ENCODE measurements at places on chromosomes 11 and 22.

DNA sequence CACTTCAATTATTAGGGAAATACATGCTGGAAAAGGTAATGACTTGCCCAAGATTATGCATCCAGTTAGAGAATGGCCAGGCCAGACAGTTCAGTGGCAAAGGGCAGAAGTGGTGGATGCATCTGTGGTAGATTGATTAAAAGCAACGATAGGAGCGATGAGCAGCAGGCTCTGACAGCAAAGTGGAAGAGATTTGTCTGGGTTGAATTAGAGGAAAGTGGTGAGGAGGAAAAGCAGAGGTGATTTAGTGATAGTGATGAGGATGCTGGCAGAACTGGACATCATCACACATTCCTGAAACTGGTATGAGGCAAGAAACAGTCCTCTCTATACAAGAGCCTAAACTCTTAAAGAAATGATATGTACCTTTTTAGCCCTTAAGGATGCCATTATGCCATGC, 12.5 kb downstream of the HSD17B12 start:
- no peak for DNase-seq

GRCh38 chr11:75993126-75993525, 178.1 kb downstream of the UVRAG start:
- no peak for DNase-seq

- DNase-seq, result no peak
These were observed 696 bp downstream of the KRTAP5-5 start for GRCh38 chr11:1630271-1630670.

- peak; percentile 70 for DNase-seq
These were observed 28.5 kb downstream of the GLB1L2 start for GRCh38 chr11:134360050-134360835.

DNA sequence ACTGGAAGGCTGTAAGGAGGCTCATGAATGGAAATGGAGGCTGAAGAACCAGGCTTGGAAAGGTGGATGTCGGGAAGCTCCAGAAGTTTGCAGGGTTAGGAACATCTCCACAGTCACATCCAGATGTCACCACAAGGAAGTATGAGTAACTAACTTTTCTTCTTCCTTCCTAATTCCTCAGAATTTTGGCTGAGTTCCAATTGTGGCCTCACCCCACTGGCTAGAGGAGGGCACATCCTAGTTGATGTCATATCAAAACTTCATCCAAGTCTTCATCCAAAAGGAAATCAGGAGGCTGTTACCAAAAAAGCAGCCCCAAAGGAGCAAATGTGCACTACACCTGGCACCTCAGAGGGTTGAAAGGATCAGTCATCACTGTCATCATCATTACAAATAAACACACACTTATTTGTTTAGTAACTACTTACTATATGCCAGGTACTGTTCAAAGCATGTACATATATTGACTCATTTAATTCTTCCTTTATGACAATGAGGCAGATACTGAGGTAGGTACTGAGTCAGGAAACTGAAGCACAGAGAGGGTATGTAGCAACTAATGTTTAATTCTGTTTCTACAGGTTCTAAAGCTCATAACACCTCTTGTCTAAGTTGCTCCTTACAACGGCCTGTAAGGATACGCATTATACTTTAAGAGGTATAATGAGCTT, 7.3 kb upstream of the PTPN5 start:
- no peak for DNase-seq

GRCh38 chr11:122264121-122264520, 148.1 kb upstream of the BLID start:
- no peak for DNase-seq

DNA sequence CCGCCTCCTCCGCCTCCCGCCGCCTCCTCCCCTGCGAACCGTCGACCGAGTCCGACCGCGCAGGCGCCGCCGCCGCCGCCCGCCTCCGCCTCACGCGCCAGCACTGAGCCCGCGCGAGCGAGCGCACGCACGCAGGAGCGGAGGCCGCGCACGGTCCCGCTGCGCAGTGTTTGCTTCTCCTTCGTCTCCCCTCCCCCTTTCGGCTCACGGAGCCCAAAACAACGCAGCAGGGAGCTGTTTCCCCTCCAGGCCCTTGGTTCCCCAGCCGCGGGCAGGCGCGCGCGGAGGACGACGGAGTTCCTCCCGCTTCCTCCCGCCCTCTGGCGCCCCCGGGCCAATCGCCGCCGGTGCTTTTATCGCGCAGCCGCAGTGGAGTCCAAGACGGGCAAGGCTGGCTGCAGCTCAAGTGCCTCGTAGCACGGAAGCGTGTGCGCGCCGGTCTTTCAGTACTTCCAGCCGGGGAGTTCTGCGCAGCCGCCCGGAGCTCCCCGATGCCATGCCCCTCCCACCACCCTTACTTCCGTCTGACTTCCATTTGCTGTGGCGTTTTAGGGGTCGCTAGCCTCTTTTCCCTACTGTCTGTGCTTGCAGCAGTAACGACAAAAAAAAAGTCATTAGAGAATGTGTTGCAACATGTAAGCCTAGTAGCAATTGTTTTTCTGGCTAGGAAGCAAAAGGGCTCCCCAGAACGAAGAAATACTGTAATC, at the start of gene HNRNPUL2:
TSS of gene HNRNPUL2 (minus strand) at position 293 of the 707 bp plus-strand sequence. CDS start 301 bp downstream, outside the sequence.
- DNase-seq, result peak; percentile 98

DNA sequence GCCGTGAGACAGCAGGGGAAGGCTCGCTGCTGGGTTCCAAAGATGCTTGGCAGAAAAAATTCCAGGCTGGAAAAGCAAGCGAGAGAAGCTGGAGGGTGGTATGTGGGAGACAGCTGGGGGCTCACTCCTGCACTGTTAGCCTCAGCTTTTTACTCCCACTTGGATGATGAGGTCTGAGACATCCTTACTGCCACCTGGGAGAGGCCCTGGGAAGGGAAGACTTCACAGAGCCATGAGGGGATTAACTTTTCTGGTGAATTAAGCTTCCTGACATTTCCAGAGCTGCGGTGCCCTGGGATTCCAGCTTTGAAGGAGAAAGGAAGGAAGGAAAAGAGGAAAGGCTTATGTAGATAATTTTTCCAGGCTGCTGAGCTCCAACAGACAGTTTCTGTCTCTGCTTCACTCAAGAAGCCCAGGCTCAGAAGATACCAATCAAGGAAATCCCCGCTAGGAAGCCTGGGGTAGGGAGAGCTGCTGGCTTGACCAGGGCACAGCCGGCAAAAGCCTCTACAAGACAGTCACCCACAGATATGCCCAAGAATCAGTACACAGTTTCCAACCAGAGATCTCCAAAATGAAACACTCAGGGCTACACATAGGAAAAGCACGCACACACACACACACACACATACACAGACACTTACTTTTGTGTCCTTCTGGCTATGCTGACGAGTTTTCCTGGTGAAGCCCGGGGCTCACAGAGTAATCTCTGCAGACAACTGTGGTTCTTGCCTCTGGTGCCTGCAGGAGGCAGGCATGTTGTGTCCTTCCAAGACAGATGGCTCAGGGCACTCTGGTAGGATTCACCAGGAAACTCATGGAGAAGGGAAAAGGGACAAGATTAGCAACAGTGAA, 907 bp downstream of the MCHR1 start:
- DNase-seq, result no peak

DNA sequence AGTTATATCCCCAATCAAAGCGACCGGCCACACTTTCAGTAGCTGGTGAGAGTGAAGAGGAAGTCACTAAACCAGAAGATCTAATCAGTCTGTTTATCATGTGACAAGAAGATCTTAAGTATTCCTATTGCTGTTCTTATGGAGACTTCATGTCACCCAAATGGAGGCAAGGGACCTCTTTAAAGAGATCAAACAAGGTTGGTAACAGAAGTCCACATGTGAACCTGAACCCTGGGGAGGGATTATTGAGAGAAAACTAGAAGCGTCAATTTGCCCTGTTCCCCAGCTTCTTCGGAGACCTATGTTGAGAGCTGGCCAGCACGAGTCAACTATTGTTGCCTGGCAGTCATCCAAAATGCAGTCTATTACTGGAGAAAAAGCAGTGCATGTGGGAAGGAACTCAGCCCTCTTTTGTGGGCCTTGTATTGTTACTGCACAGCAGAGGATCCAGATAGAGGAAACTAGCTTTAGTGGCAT, 76.9 kb upstream of the CTSC start:
- no peak for DNase-seq

GRCh38 chr11:46554213-46555147, 39.3 kb downstream of the AMBRA1 start:
- DNase-seq, result no peak

GRCh38 chr11:59560702-59561473, 49.5 kb downstream of the OR4D9 start:
- DNase-seq, result peak; percentile 84

DNA sequence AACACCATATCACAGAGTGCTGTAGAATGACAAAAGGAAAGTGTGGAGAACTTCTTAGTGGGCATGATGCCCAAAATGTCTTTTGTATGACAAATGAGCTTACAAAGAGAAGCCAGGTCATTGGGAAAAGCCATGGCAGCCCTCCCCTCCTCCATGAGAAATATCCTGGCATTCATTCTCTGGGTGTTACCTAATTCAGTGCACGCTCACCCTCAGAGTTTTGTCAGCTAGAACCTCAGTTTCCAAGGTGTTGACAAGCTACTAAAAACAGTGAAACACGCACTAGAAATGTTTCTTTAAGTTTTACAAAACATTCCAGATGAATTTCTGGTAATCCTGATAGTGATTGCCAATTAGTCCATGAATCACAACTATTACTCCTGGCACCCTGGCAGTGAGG, 105.4 kb upstream of the FSHB start:
- DNase-seq, result no peak

DNA sequence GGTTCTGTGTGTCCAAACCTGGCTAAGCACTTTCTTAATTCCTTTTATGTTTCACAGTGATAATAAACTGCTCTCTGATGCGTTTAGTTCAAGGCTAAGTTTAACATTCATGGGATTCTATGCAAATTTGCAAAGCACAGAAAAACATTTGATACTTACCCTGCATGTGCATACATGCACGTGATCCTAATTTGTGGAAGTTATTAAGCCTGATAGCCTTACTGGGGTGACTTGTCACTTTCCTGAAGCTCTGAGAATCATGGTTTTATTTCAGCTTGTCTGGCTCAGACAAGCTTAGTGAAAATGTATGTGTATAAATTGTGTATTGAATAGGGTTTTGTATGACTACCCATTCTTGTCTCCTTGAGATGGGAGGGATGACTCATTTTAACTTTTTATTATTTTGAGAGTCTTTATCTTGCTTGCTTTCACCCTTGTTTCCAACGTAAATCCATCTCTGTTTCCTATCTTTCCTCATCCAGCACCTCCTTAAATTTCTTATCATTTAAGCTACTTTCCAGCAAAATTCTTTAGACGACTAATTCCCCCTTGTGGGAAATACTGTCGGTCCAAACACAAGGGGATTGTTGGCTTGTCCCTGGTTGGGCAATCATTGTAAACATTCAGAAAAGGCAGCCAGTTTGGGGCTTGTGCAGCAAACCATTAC, 167.1 kb downstream of the C11orf91 start:
- DNase-seq, result no peak

GRCh38 chr11:69984457-69985261, 93.5 kb upstream of the ANO1 start:
- DNase-seq, result no peak

GRCh38 chr22:20599117-20599516, 91.7 kb downstream of the MED15 start:
- no peak for DNase-seq

DNA sequence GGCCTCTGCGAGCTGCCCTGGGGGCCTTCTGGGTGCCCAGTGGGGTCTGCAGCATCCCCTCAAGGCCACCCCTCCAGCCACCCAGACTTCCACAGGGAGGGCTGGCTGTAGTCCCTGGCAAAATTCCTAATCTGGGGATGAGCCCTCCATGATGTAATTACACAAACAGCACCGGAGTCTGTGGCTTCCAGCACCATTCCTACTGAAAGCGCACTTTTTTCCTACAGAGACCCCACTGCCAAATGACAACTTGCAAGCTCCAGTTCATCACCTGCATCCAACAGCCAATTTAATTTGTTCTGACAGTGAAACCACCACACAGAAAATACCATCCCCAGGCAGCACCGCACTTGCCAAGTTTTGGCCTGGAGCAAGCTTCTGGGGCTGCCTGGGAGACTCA, 70.4 kb downstream of the TRMU start:
- DNase-seq, result no peak

- no peak for DNase-seq
These were observed 251.3 kb downstream of the SBF2 start for GRCh38 chr11:10042699-10043098.

- DNase-seq, result no peak
These were observed 1068.3 kb downstream of the OPCML start for GRCh38 chr11:132464003-132464342.

GRCh38 chr11:14359501-14360031, 583 bp upstream of the RRAS2 start:
- DNase-seq, result no peak

DNA sequence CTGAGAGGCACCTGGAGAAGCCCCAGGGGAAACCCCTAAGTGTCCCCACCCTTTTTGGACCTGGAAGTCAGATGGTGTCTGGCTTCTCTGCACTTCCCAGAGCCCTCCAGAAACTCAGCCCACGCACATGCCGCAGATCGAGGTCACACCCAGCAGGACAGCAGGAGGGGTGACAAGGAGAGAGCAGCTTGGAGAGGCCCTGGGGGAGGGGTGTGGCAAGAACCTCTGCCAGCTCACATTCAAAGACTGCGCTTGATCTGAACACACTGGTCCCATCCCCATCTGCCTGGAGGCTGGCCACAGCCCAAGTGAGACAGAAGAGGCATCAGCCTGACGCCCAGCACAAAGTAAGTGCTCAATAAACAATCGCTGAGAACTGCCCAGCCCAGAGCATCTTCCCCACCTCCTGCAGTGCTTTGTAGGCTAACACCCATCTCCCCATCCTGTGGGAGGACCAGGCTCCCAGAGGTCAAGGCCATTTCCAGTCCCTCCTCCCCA, 21.4 kb downstream of the TMPRSS6 start:
- DNase-seq, result no peak

DNA sequence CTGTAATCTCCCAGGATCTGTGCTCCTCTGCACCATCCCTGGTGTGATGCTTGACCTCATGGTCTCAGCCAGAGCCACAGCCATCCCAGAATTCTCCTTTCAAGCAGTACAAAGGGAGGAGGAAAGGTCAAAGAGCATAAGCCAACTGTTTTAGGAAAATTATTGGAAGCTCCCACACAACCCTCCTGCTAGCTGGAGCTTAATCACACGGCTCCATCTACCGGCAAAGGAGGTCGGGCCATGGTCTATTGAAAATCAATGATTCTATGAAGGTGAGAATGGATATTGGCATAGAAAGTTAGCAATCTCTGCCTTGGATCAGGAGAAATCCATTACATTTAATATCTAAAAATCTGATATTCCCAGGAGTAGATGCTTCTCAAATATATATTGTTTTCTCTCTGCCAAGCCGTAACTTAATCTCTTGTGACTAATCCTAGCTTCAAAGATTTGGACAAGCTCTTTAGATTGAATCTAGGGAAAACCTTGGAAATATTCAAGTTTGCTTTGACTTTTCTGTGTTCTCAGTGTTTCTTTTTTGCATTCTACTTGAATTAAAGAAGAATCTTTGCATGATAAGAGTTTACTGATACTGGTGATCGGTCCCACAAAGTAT, 259.6 kb downstream of the NTM start:
- no peak for DNase-seq

DNA sequence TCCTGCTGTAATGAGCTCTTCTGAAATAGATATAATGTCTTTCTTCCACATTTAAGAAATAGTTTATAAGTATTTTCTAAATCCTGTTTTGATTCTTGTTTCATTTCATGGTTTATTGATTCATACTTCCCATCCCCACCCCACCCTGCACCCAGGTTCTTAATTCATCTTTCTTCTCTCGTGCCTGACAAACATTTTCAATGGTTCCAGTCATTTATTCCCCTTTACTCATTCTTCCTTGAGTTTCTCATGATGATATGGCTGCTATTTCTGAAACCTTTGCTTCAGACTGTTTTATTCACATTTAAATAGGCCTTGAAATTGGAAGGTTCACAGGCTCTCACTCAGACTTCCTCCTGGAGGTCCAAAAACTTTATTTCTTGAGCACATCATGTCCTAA, 142.9 kb downstream of the SPON1 start:
- no peak for DNase-seq

All from activated naive CD4-positive, alpha-beta T cell treated with anti-CD3 and anti-CD28 coated beads, Interleukin-2, amount 50 U/mL, for 16 hours (primary cell).